ENCODE measurements at places on chromosomes 16 and 17.
A peak's percentile ranks its signal among the peaks of the same experiment; 100 is the strongest.

- DNase-seq: no peak
Measured at GRCh38 chr17:4003131-4003500, 38.9 kb upstream of the ATP2A3 start.

- no peak for DNase-seq
Measured at GRCh38 chr17:80822700-80823410, 168.8 kb upstream of the CHMP6 start.

- no peak for DNase-seq
Measured at GRCh38 chr16:89365044-89365467, 125.3 kb downstream of the ANKRD11 start.

DNA sequence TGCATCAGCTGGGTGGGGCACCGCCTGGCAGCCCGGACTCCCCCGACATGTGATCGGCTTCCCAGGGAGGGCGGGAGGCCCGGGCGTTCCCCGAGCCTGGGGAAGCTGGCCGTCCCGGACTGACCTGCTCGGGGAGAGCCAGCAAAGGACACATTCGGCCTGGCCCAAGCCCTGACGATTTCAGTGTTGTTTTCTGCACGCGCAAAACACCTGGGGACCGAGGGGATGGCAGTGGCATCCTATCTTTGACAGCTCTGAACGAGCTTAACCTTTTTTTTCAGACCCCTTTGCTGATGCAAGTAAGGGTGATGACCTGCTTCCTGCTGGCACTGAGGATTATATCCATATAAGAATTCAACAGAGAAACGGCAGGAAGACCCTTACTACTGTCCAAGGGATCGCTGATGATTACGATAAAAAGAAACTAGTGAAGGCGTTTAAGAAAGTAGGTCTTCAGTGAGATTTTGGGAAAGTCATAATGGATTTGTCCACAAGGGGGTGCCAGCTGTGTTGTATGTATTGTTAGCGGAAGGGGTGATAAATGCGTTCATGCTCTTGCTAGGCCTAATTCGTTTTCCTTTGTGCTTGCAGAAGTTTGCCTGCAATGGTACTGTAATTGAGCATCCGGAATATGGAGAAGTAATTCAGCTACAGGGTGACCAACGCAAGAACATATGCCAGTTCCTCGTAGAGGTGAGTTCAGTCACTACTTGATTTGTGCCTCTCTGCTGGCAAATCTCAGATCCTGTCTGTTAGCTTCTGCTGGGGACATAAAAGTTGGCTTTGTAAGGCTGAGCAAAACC lies 1.0 kb downstream of the EIF1 start:
- DNase-seq: no peak

- DNase-seq: no peak
Measured at GRCh38 chr16:30121741-30122571, 1.1 kb downstream of the MAPK3 start.

DNA sequence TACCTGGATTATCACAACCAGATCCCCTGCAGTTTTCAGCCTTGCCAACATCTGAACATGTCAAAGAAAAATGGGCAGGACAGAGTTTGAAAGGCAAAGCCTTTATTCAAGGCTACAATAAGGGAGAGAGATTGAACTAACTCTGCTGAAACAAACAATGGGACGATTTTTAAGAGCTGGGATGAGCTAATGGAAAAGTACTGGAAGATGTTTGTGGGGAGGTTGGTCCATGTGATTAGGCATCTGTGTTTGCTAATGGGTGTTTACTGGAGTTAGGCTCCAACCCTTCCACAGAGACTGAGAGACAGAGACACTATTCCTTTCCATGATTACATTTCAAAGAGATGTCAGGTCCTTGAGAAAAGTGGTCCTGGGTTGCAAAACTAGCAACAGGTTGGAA lies 35.0 kb upstream of the HSBP1 start:
- no peak for DNase-seq

DNA sequence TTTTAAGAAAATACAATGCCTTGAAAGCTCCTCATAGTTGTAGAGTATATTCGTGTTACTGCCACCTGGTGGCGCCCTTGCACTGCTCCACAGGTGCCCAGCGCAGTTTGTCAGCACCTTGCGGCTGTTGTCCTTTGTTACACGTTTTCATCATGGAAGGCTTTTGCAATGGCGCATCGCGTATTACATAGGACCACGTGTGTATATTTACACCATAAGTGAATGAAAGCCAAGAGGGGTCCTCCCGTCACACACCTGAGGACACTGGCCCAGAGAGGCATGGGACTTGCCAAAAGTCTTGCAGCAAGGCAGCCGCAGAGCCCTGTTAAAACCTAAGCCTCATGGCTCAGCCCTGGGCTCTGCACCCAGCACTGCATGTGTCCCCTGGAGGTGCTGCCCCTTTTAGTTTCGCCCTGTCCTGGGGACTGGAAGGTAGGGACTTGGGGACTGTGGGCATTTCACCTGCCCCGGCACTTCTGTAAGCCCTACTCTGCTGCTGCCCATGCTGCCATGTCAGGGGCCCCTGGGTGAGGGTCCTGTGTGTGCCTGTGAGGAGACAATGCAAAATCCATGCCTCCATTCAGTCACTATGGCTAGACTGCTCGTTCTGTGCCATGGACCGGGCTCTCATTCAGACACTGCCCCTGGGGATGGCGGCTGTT lies 24.3 kb downstream of the POLR3E start:
- peak; percentile 41 for DNase-seq

Measured in stimulated activated CD4-positive, alpha-beta T cell treated with anti-CD3 and anti-CD28 coated beads, Interleukin-1b, Interleukin-23, amount 100 ng/mL, for 1 hour (primary cell).